ENCODE measurements at places on chromosomes 3 and 15. TPM values are rescaled to one million over a fixed set of nuclear protein-coding genes. Genes with fewer than 3 reads are reported as not detected.

GRCh38 chr3:146390957-146391356 is 78.4 kb downstream of the PLSCR2 start:
- DNase-seq = no peak

DNA sequence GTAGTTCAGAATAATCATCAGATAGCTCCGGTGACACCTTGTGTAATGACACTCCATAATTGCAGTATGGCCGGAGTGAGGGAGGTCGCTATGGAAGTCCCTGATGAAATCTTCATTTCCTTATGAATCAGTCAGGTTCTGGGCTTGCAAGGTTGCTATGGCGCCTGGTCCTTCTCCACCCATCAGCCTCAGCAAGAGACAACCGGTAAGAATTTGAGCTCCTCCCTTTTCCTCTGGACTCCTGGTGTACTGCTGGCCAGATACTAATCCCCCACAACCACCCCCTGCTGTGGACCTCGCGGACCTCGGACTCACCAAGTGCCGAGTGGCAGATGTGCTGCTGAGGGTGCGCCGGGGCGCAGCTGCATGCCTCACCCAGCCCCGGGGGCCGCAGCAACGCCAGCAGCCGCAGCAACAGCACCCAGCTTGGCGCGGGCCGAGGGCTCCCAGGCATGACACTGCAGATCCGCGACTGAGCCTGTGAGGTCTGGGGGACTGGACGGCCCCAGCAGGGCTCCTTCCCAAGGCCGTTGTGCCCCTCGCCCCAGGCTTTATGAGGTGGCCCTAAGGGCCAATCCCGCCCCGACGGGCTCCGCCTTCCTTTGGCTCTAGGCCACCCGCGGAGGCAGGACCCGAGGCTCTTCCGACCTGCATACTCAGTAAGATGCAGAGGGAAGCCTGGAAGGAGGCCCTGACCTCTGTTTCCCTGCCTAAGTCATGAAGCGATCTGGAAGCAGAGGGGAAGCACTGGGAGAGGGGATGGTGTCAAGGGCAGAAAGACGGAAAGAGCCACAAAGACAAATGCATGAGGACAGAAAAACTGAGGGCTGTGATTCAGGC is at the start of gene TIMP4:
TSS of gene TIMP4 (minus strand) at position 526 of the 840 bp plus-strand sequence. CDS start at position 454, 72 bp downstream.
- peak; percentile 36 for DNase-seq

The UCN2 gene
- total RNA-seq = not detected

- no peak for DNase-seq
Measured at GRCh38 chr3:3013317-3014052, 96.7 kb downstream of the IL5RA start.

The TMOD2 gene
- total RNA-seq = 4.9 TPM

- no peak for DNase-seq
Measured at GRCh38 chr3:83023086-83023485, 1261.6 kb upstream of the GBE1 start.

- DNase-seq = no peak
Measured at GRCh38 chr15:78148392-78149067, 632 bp upstream of the IDH3A start.

- no peak for DNase-seq
Measured at GRCh38 chr3:177836671-177837070, 639.4 kb upstream of the TBL1XR1 start.

GRCh38 chr15:27475395-27475794 is 504.4 kb downstream of the GABRG3 start:
- DNase-seq = no peak

Measured in H1 (cell line).